ENCODE measurements at places on chromosomes 6 and 20.

- peak; percentile 7 for DNase-seq
These were observed 570 bp upstream of the PLCB4 start for GRCh38 chr20:9068233-9068801.

DNA sequence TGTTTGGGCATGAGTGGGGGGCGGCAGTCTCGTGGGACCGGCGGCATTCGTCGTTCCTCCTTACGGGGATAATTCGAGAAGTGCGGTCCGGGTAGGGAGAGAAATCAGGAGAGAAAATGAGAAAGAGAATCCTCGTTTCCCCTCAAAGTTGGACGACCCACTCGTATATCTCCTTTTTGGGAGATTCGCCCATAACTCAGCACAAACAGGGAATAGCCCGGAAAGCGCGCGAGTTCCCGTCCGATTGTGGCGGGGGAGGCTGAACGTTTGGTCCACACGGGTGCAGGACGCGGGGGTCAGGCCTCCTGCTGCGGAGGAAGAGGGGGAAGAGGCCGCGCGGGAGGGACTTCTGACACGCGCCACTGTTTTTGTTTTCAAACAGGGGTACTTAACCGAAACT lies 42.4 kb downstream of the POPDC3 start:
- DNase-seq = no peak

- DNase-seq = no peak
These were observed 1.1 kb upstream of the MYB start for GRCh38 chr6:135179920-135180541.

DNA sequence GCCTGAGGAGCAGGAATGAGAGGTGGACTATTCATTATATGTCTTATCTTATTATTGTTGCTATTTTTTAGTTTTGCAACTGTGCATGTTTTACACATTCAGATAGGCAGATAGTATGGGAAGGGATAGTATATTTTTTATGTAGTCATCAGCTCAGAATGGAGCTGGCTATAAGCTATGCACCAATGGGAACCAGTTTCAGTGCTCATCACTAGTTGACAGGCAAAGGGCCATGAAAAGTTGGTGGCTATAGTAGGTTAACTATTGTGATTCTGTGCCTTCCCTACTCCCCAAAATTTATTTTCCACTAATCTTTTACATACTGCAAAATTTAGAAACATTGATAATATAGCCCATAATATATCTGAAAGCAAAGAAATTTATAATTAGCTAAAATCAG lies 5.3 kb upstream of the UBD start:
- no peak for DNase-seq

GRCh38 chr6:169583886-169584541 lies 117.8 kb downstream of the WDR27 start:
- DNase-seq = no peak

- DNase-seq = no peak
These were observed 111.3 kb downstream of the BTBD9 start for GRCh38 chr6:38528196-38528965.

GRCh38 chr20:8265588-8265987 lies 133.5 kb downstream of the PLCB1 start:
- no peak for DNase-seq

- DNase-seq = no peak
These were observed 44.6 kb downstream of the TAF4 start for GRCh38 chr20:62020935-62021701.

- no peak for DNase-seq
These were observed 428.3 kb downstream of the CBLN4 start for GRCh38 chr20:55576981-55577380.

DNA sequence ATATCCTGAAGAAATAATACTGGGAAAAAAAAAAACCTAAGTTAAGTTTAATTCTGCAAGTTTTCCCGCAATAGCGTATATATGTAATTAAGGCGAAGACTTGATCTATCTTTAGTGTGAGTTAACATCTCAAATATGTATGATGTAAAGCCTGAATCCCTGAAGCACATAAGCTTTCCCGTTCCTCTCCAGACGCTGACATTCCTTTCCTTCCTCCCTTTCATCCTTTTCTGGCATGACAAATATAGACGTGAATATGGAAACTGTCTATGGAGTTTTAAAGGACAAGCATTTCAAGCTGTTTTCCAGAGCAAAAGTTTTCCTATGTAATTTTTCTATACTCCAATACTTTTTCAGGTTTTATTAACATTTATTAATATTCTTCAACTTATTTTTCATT lies 637.0 kb downstream of the COL12A1 start:
- no peak for DNase-seq

DNA sequence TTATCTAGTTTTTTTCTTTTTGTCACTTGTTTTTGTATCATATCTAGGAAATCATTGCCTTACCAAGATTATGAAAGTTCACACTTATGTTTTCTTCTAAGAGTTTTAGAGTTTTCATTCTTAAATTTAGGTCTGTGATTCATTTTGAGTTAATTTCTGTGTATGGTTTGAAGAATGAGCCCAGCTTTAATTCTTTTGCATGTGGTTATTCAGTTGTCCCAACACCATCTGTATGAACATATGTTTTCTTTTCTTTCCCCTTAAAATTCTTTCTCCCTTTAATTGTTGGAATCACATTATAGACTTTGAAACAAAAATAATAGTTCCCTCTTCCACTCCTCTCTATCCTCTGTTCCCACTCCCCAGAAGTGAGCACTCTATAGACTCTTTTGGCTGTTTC lies 85.4 kb downstream of the SLX4IP start:
- no peak for DNase-seq

DNA sequence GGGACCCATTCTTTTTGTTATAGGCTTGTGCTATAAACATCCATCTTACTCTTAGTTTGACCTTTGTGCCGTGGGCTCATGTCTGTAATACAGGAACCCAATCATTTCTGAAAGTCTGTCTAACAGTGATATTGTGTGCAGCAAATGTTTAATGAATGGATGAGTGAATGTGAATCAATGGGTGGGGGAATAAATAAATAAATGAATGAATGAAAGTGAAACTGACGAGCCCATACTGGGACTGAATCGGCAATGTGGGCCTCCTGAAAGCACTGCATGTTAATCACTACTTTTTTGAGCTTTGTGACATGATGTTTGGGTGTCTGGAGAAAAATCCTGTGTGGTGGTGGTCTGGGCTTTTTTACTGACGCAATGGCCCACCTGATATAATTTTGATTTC lies 175.0 kb downstream of the GMPR start:
- DNase-seq = no peak

DNA sequence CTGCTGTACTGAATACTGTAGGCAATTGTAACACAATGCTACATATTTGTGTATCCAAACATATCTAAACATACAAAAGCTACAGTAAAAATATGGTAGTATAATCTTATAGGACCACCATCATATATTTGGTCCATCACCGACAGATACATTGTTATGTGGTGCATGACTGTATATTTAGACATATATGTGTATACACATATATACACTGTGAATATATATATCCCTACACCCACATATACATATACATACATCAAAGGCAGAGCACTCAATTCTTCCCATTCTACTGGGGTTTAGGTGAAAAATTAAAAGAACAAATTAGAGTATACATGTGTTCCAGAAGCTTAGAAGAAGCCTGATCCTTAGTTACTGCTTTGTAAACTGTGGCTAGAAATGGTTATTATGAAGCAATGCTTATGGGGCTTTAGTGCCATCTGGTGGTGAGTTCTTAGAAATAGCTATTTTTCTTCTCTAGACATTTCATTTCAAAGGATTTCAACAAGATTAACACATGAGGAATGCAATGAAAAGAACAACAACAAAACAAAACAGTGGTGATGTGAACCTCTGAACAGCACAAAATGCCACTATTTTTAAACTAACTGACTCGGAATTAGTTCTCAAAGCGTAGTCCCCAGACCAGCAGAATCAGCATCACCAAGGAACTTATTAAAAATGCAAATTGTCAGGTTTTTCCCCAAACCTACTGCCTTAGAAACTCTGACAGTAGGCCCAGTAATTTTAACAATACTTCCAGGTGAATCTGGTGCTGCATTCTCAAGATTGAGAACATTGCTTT lies 38.0 kb downstream of the PKHD1 start:
- peak; percentile 64 for DNase-seq

DNA sequence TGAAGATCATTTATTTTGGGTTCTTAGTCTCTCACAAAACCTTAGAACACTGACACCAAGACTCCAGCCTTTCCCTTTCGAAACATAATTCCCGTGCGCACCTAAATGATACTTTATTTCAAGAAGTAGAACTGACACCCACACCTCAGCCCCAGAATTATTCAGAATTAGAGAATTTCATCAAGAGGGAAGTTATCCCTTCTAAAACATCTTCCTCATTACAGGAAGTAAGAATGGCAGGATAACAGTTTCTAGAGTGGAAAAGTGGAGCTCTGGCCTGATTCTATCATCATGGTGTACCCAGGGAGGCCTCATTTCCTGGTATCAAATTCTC lies 1.4 kb upstream of the SRXN1 start:
- no peak for DNase-seq

- DNase-seq = no peak
These were observed 84.9 kb upstream of the MLN start for GRCh38 chr6:33888664-33889200.

GRCh38 chr20:39850821-39851330 lies 838.2 kb downstream of the MAFB start:
- no peak for DNase-seq

GRCh38 chr20:47735412-47736400 lies 49.6 kb downstream of the SULF2 start:
- DNase-seq = peak; percentile 94

DNA sequence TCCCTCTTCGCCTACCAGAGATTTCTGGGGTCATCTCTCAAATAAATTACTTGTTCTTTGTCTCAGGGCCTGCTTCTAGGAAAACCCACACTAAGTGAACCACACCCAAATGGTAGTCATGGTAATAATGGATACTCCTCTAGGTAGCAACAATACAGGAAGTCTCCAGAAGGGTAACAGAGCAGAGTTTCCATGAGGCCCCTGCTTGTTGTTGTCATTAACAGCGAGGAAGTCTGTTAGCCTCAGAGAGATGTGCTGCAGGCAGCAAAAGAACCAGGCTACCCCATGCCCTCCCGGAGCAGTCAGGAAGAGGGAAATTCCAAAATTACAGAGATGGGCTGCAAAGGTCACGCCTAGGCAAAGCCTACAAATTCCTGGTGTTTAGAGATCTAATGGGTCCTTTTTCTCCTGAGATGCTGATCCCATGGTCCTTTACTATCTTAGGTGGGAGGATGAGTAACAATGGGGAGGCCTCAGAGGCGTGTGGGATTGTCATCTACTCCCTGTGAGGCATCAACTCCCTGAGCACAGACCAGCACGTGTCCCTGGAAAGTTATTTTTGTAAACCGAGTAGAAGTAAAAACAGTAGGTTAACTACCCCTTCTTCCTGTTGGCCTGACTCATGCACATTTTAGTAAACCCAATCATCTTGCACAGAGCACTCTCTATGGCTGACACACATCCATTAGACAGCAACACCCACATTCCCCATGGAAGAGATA lies 10.1 kb downstream of the ISM1 start:
- no peak for DNase-seq

- DNase-seq = no peak
These were observed 38.0 kb upstream of the HIVEP1 start for GRCh38 chr6:11974089-11974488.

Data from suppressor macrophage (primary cell).